ENCODE measurements at places on chromosomes 5 and 9.

DNA sequence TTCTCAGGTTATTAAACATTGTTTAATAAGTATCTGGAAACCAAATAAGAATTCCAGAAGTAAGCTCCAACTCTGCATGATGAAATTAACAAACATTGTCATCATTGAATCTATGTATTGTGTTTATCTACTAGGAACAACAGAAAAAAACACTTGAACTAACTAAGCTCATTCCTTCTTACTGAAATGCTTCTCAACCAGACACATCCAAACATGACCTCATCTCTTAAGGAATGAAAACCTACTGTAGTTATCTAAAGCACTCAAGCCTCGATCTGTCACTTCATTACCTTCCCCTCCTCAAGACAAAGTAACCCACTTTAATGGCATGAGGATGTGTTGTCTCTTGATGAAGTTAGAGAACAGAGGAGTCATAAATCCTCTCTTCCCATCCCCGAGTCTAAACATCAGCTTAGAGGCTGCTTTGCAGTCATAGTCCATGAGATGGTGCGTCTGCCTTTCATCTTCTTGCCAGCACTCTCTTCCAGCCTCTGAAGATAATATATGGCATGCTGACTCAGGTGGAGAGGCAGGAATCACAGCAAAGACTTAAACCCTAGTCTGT, 86.5 kb downstream of the CEMIP2 start:
- no peak for DNase-seq

DNA sequence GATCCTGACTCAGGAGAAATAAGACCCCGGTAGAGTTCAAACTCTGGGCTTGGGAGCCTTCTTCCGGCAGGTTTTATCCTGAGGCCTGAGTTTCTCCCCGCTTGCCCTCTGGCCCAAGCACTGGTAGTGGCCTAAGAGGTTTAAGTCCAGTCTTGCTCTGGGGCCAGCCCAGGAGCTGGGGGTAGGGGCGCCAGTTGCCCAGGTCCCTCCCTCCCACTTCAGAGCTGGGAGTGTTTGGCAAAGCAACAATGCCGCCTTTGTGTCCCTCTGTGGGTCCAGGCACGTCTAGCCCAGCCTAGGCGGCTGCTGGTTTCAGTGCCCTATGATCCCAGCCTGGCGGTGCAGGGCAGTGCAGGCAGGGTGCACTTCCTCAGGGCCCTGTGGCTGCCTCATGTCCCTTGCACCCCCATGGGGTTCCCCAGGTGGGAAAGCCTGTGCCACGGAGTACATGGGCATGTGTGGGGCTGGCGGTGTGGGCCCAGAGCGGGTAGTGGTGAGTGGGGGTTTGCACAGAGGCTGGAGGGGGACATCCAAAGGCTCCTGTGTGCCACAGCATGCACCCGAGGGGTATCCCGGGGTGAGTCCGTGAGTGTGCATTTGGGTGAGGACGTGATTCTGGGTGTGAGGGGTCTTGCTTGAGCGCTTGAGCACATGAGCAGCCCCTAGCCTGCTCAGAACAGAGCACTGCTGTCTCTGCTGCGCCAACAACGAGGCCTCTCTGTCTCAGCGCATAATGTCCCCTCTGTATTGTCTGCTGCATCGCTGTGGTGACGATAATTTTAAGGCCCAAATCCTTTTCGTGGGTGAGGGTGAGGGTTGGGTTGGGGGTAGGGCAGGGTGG, 61.7 kb upstream of the PSD2 start:
- DNase-seq: peak; percentile 98

- DNase-seq: no peak
These were observed 486.6 kb downstream of the ARHGEF28 start for GRCh38 chr5:74112372-74113195.

GRCh38 chr5:59557572-59557971, 336.0 kb downstream of the PDE4D start:
- DNase-seq: no peak

- no peak for DNase-seq
These were observed 53.9 kb downstream of the AHRR start for GRCh38 chr5:375336-375920.

DNA sequence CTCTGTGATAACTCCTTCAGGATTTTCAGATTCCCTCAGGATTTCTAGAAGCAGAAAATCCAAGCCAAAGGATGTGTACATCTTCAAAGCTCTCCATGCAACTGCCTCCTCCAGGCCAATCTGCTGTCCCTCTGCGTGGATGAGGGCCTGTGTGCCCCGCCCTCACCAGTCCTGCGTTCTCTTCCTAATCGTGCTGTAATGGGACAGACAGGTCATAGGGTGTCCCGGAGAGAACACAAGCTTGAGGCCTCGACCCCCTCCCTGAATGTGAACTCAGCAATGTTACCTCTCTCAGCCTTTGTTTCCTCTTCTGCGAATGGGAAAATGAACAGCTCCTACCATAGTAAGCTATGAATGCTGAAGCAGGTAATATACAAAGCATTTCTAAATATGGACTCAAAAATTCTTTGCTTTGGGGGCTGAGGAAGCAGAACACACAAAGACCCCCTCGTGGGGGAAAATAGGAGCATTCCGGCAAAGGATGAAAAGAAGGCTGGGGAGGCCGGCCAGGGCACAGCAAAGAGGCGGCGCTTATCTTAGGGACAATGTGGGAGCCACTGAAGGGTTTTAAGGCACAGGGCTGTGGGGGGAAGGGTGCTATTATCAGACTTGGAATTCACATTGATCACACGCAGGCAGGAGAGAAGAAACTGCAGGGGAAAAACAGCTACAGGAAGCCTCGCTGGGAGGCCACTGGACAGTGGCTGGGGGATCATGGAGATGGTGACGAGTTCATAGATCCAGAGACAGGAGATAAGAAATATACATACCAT, 57.2 kb upstream of the FBXW11 start:
- DNase-seq: no peak

- no peak for DNase-seq
These were observed 32.9 kb downstream of the PRRX2 start for GRCh38 chr9:129698254-129698757.

GRCh38 chr9:38003230-38003629, 65.8 kb downstream of the SHB start:
- no peak for DNase-seq

DNA sequence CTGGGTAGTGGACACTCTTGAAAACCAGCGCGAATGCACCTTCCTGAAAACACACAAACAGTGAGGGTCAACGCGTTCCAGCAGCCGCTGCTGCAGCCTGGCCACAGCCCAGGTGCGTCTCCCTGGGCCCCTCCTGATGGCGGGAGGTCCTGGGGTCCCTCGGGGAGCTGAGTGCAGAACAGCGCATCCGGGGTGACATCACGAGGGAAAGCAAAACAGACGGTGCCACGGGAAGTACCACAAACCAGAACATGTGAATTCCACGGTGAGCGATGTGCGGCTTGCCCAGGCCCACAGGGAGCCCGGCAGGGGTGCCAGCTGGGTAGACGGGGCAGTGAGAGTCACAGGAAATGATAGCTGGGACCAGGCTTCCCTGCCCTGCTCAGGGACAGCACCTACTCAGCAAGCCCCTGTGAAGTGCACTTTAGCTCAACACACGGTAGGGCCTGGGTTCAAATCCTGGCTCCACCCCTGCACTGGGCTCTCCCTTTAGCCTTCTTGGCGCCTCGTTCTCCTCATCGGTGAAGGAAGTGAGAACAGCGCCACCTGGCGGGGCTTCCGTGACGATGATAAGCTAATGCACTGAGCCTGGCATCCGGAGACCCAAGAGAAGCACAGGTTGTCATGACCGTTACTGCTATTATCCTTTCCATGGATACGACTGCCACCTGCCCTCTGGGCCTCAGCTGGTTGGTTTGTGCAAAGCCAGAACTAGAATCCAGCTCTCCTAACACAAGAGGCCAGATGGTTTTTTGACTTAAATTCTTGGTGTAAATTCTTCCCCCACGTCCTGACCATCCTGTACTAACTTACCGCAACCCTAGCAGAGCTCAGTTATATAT, 24.6 kb downstream of the GFPT2 start:
- peak; percentile 83 for DNase-seq
